Fibroblast of villous mesenchyme (primary cell): ENCODE measurements at places on chromosomes 7 and 10.
A peak's percentile ranks its signal among the peaks of the same experiment; 100 is the strongest.

GRCh38 chr10:112732277-112732921 lies 217.6 kb upstream of the TCF7L2 start:
- DNase-seq = no peak

DNA sequence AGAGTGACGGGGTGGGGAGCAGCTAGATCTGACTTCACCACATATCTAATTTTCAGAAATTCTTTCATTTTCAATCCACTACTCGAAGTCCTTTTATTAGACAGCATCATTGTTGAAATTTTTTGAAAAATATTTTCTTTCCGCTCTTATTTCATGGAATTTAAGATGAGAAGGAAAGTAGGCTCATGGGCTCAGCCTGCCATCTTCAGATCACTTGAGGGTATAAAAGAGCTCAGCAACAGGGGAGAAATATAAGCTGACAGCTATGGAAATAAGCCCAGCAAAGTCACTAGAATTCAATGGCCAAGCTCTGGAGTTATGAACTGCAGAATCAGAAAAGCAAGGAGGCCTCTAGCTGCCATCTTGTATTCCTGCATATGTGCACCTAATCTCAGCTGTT lies 389.1 kb downstream of the XPNPEP1 start:
- DNase-seq = no peak

DNA sequence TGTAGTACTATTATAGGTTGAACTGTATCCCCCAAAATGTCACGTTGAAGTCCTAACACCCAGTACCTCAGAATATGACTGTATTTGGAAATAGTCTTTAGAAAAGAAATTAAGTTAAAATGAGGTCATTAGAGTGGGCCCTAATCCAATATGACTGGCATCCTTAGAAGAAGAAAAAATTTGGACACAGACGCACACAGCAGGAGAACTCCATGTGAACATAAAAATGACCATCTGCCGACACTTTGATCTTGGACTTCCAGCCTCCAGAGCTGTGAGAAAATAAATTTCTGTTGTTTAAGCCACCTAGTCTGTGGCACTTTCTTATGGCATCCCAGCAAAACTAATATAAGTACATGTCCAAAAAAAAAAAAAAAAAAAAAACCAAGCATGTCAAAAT lies 225.8 kb downstream of the PARD3 start:
- no peak for DNase-seq

- no peak for DNase-seq
Measured at GRCh38 chr7:31724696-31725095, 37.7 kb downstream of the PPP1R17 start.

GRCh38 chr10:126749015-126749655 lies 78.6 kb upstream of the C10orf90 start:
- DNase-seq = peak; percentile 73

DNA sequence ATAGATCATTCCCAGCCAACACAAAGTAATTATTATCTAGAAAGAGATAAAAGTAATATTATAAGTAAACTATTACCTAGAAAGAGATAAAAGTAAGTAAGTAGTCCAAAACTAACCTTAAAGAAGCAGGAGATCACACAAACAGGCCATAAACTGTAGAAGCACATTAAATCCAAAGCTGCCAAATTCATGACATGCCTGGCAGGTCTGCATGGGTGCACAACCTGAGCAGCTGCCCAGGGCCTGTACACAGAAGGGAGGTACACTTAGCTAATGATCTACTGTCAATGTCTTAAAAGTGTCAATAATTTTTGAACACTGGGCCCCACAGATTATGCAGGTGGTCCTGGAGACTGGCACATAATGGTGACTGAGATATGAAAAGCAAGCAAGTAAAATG lies 196.5 kb downstream of the GRM8 start:
- DNase-seq = no peak

DNA sequence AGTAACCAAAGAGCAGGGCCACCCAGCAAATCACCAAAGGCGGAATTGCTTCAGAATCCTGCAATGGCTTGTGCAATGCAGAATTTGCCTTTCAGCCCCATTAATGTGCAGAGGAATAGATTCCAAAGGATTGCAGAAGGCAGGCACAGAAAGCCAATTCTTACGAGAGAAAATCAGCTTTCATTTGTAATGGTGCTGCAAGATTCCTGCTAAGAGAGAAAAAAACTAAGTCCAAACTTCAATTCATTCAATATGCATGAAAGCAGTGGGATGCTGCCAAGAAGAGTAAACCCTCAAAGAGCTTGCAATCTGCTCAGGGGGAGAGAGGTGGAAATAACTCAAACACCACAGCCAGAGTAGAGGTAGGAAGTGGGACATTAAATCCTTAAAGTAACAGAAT lies 70.4 kb downstream of the ENO4 start:
- DNase-seq = no peak

- DNase-seq = peak; percentile 20
Measured at GRCh38 chr7:55179931-55180682, 161.3 kb downstream of the EGFR start.

- DNase-seq = peak; percentile 2
Measured at GRCh38 chr10:59654007-59654406, 55.6 kb downstream of the SLC16A9 start.

DNA sequence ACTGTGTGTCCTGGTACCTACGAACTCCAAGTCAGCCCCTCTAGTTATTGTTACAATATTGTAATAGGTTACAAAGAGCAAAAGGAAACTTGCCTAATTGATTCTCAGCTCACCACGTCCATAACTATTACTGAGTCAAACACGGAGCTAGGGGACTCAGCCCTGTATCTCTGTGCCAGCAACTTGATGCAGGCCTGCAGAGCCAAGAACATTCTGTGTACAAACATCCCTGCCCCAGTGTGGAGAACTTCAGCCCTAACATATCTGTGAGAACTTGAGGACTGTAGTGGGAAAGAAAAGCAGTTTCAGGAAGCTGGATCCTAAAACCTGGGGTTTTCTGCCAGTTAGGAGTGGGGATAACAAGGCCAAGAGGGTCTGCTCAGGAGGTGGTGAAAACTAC lies 114.9 kb upstream of the PRSS58 start:
- no peak for DNase-seq

- no peak for DNase-seq
Measured at GRCh38 chr10:35834877-35835494, 192.9 kb upstream of the FZD8 start.

GRCh38 chr7:77664715-77665114 lies 31.5 kb upstream of the RSBN1L start:
- no peak for DNase-seq

GRCh38 chr7:128829391-128830166 lies 627 bp upstream of the FLNC start:
- DNase-seq = no peak

GRCh38 chr7:33773053-33773452 lies 132.3 kb upstream of the BMPER start:
- DNase-seq = peak; percentile 14

DNA sequence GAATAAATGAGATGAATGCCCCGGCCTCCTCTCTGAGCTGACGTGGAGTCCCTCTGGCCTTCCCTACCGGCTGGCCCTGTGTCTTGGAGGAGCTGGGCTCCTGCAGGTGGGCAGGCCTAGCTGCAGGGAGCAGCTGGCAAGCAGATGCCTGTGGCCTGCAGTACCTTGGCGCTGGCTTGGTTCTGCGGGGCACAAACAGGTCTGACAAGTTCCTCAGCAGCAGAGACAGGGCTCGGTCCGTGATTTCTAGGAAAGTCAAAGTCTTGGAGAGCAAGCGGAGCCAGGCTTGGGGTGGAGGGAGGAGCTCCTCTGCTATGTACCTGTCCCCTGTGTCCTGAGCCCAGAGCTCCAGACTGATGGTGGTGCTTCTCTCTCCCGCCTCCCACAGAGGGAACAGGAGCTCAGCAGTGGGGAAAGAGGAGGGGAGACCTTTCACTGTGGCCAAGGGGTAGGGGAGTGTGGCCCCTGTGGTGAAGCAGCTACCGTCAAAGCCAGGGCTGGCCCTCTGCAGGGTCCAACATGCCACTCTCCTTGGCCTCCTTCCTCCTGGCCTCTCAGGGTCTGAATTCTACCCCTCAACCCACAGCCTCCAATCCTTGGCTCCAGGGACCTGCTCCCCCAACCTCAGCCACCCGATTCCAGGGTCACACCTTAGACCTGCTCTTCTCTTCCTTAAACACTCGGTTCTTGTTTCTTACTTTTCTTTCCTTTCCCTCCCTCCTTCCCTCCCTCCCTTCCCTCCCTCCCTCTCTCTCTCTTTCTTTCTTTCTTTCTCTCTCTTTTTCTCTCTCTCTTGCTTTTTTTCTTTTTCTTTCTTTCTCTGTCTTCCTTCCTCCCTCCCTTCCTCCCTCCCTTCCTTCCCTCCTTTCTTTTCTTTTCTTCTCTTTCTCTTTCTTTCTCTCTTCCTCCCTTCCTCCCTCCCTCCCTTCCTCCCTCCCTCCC lies 20.1 kb downstream of the MYL10 start:
- no peak for DNase-seq

DNA sequence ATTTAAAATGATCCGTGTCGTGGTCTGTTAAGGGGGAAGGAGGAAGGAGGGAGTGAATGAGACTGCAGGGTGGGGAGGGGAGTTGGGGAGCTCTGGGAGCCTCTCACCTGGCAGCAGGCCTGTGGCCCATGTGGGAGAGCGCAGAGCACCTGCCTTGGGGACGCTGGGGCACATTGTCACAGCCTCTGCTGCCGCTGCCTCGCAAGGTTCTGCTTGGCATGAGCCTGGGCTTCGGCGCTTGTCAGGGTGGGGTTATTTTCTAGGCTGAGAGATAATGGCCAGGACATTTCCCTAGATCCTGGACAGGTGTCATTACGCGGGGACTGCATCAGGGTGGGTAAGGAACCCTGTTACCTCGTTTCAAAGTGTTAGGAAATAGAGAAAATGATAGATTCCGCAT lies 2.2 kb upstream of the SUN1 start:
- DNase-seq = no peak

DNA sequence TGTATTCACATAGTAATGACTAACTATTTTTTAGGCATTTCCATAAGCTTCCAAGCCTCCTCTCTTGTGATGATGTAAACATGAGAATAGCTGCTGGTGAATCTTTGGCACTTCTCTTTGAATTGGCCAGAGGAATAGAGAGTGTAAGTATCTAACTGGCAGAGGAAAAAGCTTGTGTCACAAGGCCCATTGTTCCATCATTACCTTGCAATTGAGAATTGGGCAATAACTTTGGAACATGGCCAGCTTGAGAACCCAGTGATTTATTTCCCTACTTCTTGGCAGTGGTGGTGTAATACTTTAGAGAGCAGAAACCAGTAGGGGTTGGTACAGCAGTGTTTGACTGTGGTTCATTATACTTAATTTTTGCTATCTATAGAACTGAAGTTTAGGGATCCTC lies 12.0 kb downstream of the IFRD1 start:
- peak; percentile 78 for DNase-seq

DNA sequence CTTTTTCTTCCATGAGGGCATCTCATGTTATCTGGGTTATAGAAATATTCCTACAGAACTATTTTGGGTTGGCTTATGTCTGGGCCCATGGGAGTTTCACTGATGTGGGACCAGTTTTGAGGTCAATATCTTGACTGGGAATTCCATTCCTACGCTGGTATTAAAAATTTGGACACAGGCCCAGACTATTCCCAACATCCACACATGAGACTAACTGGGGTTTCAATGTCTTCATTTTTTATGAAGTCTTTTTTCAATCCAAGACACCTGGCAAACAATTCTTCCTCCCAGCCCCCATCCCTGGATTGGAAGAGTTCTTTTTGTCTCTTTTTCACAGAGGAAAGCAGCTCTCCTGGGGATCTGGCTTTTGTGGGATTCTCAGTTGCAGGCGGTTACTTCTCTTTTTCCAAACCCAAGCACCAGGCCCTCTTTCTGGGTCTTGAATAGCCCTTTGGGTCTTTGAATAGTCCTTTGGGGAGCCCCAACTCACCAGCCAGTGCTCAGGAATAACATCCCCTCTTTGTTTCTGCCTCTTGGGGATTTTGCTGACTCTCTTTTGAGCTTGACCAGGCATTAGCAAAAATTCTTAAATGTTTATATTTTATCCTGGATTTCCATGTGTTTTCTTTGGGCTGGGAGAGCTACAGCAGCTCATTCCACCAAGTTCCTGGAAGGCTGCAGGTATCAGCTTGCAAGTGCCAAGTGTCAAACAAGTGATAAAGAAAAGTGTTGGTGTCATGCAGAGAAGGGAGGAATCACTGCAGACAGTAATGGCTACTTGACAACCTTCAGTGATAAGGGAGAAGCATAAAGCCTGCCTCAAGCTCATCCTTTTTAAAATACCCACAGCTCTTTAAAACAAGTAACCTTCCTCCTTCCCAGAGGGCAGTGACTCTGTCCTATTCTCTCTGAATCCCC lies 234.3 kb downstream of the ADAM12 start:
- peak; percentile 67 for DNase-seq

DNA sequence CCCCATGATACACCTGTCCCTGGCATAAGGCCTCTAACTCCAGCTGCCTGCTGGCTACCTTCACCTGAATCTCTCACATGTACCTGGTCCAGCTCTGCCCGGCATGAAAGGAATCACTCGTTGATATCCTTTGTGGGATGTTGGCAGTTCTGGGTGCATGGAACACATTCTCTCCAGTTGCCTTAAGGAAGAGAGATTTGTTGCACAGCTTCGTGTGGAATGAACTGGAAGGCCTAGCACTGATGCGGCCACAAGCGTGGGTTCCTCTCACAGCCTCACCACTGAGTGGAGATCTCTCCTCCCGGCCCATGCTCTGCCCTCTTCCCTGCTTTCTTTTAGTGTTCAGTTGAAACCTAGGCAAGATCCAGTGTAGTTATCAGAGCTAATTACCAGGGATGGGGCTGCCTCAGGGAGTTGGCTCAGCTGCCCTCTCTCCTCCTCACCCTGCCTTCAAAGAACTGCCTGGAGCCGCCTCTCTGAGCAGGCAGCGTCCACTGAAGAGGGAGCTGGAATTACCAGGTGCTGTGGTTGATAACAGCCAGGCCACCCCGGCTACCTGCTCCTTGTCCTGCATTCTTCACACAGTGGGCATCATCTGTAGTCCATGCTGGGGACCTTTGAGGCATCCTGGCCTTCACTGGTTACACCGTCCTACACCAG lies 194.3 kb downstream of the CCDC3 start:
- no peak for DNase-seq

- DNase-seq = peak; percentile 99
Measured at GRCh38 chr7:44999245-45000092, 532 bp upstream of the CCM2 start.
